Pancreas (tissue), 10 donors: ENCODE measurements at places on chromosomes 12 and 14. TPM values are rescaled to one million over a fixed set of nuclear protein-coding genes. Genes with fewer than 3 reads are reported as not detected.

Gene TGM1
- 3.8 TPM for total RNA-seq

Gene DUSP6
- total RNA-seq = 26.1 TPM

Gene SOAT2
- total RNA-seq = not detected

Gene ITGB7
- 1.3 TPM for total RNA-seq

GRCh38 chr12:68234140-68234539, 8.5 kb upstream of the IL26 start:
- no peak for DNase-seq

GRCh38 chr12:49905718-49906314, 2.1 kb upstream of the FAIM2 start:
- DNase-seq = no peak

GRCh38 chr12:9597365-9597764, 10.4 kb downstream of the KLRB1 start:
- no peak for DNase-seq

DNA sequence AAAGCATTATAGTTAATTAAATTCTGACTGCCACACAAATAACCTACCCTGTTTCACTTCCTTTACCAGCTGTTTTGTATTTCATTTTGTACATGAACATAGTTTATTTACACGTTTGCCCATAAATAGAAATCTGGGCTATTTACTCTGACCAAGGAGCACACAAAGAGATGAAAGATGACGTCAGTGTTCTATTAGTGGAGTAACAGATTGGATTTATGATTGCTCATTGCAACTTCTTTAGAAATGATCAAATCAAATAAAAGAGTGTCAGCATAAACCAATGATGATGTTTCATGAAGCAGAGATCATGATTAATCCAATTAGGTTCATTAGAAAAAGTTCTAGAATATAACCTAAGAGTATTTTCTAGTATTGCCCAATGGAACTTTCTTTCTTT, 12.0 kb upstream of the RTL1 start:
- no peak for DNase-seq

DNA sequence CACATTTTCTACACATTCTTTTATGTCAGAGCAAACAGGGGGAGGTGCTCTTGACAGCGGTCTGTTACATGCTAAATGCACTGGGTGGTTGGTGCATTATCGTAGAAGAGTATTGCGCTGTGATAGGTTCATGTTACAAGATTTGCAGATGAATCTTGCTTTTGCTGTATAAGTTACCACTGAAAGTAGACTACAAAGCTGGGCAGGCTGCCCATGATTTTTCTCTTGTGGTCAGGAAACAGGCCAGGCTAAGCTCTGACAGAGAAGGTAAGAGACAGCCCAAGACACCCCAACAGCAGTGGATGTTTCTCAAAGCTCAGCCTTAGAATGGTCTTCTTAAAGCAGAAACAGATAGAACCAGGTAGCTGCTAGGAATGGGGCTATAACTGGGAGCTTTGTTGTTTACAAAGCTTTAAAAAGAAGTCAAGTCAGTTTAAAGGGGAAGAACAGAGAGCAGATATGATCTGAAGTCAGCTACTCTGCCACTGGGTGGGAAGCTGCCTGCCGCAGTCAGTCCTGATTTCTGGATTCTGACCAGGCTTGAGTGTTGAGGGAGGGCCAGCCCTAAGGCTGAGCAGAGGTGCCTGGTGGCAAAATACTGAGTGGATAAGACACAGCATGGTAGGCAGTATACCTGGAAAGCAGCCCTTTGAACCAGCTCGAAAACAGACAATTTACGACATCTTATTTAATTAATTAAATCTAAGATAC, 9.4 kb downstream of the KCNA1 start:
- DNase-seq = no peak

DNA sequence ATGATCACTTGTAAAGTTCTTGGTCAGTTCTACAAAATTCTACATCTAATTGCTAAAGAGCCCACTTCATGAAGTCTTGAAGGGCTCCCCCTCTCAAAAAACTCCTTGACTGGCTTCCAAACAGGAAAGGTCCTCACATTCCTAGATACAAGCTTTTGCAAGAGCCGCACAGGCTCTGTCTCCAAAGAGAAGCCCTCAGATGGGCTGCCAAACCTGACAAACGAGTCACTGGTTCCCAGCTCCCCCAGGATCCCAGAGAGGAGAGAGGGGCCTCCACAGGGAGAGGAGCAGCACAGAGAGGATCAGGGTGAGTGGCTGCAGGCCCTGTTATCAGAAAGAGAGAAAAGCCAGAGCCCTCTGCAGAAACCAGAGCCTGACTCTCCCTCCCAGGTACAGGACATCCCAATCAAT, 5.8 kb downstream of the NID2 start:
- DNase-seq = no peak

DNA sequence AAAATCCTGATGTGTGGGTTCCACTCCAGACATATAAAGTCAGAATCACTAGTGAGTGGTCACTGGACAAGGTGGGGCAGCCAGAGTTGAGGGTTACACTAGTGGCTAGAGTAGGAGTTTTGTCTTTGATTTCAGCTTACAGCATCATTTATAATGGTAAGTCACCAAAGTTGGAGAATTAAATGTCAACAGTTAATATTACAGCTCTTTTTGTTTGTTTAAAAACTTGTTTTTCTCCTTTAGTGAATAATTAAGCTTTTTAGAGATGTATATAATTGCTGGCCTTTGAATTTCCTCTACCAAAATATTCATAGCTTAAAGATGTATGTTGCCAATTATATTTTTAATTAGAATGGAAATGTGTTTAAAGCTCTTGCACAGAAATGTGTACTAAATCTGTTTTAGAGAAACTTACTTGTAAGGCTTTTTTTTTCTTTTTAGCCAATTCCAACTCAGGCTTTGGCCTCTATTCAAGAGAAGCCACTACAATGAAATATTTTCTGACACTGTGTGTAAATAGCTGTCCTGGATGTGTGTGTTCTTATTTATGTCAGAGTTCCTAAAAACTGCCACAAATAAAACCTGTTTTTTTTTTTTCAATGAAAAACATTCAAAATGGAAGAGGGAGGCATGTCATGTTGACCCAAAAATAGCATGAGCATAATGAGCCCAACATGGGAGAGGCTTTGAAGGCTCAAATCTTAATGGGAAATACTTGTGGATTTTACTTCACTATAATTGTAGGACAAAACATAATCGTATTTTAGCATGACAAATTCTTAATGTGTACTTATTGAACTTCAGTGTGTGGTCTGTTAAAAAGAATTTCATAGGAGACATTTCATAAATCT, 92.2 kb downstream of the TBC1D30 start:
- DNase-seq = no peak

- no peak for DNase-seq
Observed at GRCh38 chr12:4486049-4486699, 40.6 kb upstream of the FGF6 start.

DNA sequence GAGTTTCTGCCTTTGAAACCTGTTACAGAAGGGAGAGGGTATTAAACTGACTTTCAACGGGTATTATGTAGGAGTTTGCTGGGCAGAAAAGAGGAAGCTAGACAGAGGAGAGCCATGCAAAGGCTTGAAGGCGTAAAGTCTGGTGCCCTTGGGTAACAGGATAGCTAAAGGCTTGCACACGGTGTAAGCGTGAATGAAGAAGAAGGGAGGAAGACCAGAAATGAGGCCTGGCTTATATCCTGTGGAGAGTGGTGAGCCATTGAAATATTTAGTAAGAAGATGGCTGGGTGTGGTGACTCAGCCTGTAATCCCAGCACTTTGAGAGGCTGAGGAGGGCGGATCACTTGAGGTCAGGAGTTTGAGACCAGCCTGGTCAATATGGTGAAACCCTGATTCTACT, 22.6 kb downstream of the SUDS3 start:
- no peak for DNase-seq

DNA sequence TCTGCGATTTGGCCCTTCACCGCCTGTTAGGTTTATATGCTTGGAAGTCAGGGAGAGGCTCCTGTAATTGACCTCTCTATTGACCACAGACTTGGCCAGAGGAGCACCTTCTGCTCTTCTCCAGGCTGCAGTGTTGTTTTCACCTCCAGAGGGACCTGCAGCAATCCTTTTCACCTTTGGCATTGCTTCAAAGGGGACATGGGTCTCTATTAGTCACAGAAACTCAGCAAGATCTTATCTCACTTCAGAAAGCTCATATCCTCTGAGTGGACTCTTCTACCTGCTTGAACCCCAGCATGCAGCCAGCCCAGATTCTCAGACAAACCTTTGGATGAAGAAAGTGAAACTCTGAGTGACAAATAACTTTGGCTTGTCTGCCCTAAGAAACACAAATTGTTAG, 339.3 kb downstream of the NRXN3 start:
- no peak for DNase-seq

- no peak for DNase-seq
Observed at GRCh38 chr14:50067723-50068495, 48.5 kb downstream of the VCPKMT start.

- DNase-seq = peak; percentile 54
Observed at GRCh38 chr12:5988659-5989116, 43.6 kb upstream of the ANO2 start.

DNA sequence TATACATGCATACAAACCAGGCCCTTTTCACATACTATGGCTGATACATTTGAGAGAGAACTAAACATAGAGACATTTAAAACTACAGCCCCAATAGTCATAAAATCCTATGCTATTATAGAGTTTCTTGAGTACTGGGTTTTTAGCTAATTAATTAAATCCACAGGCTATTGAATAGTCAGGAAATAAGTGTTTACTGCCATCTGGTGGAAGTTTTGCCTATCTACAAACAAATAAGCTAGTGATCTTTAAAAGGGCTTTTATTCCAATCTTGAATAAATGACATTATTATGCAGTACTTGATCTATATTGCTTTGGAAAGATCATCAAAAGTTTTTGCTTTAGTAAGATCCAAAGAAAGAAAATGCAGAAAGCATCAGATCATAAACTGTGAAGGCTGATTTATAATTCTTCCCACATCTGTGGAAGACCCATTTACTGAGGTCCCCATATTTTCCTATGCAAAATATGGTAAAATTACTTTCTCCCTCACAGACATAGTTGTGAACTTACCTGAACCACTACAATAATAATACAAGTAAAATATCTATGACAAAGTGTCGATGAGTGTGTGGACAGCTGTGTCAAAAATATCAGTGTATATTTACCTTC, 131.3 kb downstream of the ITPR2 start:
- no peak for DNase-seq

GRCh38 chr12:532908-533565, 73.3 kb downstream of the B4GALNT3 start:
- no peak for DNase-seq

- no peak for DNase-seq
Observed at GRCh38 chr12:79652521-79652920, 38.2 kb downstream of the PAWR start.

- DNase-seq = no peak
Observed at GRCh38 chr14:69673104-69673503, 61.7 kb downstream of the SUSD6 start.

DNA sequence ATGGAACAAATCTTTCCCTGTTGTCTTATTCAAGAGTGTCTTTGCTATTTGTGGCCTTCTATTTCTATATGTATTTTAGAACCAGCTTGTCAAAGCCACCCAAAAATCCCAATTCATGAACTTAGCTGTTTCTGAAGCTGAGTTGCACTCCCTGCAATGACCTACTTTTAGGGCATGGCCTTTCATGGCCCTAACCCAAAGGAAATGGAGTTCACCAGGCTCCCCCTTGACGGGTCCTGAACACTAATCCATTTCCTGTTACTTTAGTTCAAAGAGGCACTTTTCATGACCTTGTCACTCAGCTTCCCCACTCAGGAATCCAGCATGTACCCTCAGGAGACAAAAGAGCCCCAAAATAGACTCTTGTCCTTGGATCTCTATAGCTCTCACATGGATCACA, 7.6 kb downstream of the TMED8 start:
- no peak for DNase-seq

DNA sequence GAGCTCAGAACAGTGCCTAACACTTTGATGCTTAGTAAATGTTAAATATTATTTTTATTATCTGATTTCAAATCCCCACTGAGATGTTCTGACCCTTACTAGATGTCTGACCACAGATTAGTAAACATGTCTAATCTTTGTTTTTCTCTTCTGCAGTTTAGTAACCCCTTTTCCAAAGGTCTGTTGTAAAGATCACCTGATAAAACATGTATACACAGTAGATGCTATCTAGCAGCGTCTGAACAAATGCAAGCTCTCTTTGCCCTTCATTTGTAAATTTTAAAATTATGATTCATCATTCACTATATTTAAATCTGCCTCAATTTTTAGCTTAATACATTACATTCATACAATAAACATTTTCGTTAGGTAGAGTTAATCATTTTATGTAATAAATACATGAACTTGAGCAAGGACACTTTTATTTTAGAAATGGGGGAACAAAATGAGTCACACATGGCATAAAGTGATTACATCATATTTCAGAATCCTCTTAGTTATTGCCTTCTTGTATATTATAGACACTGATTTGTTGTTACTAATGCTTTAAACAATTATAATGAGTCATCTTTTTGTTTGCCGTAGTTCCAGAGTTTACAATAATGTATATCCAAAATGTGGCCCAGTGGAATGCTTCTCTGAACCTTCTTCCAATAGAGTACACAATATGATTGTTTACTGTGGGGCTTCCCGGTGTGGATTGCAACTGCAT, 1.7 kb upstream of the OR4K5 start:
- DNase-seq = no peak

DNA sequence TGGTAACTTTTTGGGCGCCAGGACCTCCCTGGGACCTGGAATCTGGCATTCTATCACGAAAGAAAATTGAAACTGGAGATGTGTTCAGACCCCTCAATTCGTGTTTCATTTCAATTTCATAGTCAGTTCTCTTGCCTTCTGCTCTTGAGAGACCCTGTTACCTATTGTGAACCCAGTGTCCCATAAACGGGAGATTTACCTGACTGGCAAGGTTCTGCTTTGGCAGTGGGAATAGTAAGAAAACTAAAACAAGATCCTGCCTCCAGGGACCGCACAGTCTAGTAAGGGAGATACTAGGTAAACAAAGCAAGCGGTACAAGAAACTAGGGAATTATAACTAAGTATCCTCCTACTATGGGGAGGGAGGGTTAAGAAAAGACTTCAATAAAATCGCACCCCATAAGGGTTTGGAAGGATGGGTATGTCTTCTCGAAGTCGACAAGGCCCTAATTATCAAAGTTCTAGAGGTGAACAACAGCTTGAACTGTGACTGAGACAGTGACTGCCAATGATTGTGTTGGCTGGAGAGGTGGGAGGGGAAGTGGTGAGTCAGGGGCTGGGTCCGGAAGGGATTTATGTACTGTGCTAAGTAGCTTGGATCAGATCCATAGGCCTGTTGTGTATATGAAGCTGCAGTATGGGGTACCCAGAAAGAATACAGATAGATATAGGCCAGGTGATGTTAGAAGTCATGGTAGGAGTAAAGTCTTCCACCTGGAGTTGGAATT, 754 bp downstream of the ACSS3 start:
- no peak for DNase-seq

DNA sequence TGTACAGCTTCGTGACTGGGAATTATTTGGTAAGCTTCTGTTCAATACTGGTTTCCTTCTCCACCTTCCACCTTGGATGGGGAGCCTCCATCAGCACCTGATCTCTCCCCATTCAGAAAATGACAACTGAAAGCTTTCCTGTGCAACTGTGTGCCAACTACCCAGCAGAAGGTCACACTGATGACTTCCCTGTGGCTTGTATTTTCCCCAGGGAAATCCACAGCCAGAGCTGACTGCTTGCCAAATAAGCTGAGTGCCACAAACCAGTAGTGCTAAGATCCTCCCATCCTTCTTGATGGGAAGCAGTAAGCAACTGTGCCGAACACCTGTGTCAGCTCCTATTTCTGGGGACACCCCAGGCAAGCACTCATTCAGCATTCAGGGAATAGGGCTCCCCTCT, 257.2 kb upstream of the SOX5 start:
- DNase-seq = no peak

- no peak for DNase-seq
Observed at GRCh38 chr14:96403409-96403808, 11.5 kb downstream of the AK7 start.
